Fibroblast of villous mesenchyme (primary cell): ENCODE measurements at places on chromosomes 4 and X. TPM values are rescaled to one million over a fixed set of nuclear protein-coding genes. Genes with fewer than 3 reads are reported as not detected.

The MAGEA11 gene
- total RNA-seq, result not detected in 2 replicates

The TRIM60 gene
- under 0.01 and 0.32 TPM in 2 replicates for total RNA-seq

The RIBC1 gene
- 0.32 and 0.43 TPM in 2 replicates for total RNA-seq

The GC gene
- total RNA-seq, result not detected in 2 replicates

The SLC4A4 gene
- total RNA-seq, result 12.5 and 13.5 TPM in 2 replicates

The F8 gene
- total RNA-seq, result 2.2 and 2.3 TPM in 2 replicates

The SGMS2 gene
- 135 and 186 TPM in 2 replicates for total RNA-seq

The PHOX2B gene
- total RNA-seq, result not detected in 2 replicates

The PALLD gene
- total RNA-seq, result 188 and 281 TPM in 2 replicates

The IL13RA2 gene
- 2.2 and 2.3 TPM in 2 replicates for total RNA-seq

The ARHGEF38 gene
- not detected in 2 replicates for total RNA-seq

The MND1 gene
- 2.6 and 4.3 TPM in 2 replicates for total RNA-seq

The SPANXN3 gene
- not detected in 2 replicates for total RNA-seq

The DMRTC1 gene
- total RNA-seq, result not detected in 2 replicates

The TRO gene
- total RNA-seq, result 16.8 and 17.1 TPM in 2 replicates

The NSG1 gene
- total RNA-seq, result 0.32 and 0.86 TPM in 2 replicates

The IRS4 gene
- not detected in 2 replicates for total RNA-seq

The CXCL11 gene
- not detected in 2 replicates for total RNA-seq

DNA sequence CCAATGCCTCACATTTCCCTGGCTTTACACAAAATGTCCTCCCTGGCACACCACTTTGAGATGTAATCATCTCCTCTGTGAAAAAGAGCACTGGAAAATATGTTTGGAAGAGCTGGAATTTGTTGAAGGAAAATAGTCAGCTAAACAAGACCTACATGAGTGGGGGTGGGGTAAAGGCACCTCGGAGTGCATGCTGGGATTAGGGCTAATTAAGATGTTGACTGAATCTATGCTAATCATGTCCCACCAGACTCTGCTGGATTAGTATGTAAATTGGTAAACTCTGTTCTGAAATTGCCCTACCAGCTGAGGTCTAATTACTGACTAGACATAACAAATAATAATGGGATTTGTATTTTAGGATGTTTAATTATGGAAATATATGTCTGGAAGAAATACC lies 46.8 kb upstream of the MID1 start:
- DNase-seq, result no peak

- peak; percentile 89 for DNase-seq
Observed at GRCh38 chr4:53914313-53915016, 149.9 kb downstream of the CHIC2 start.

DNA sequence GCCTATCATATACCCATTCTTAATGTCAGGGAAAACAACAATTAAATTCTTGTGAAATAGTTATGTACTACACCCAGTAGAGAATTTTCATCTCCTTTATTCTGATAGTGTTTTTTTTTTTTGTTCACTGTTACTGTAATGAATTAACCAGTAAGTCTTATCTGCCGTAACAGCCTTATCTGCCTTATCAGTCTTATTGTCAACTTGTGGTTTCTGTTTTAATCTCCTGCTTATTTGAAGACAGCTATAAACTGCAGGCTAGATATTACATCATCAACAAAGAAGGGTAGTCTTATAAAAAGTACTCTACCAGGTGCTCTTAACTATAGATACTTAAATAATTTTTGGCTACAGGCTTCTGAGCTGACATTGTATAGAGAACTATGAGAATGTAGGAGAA lies 79.5 kb downstream of the MAGEB5 start:
- no peak for DNase-seq

DNA sequence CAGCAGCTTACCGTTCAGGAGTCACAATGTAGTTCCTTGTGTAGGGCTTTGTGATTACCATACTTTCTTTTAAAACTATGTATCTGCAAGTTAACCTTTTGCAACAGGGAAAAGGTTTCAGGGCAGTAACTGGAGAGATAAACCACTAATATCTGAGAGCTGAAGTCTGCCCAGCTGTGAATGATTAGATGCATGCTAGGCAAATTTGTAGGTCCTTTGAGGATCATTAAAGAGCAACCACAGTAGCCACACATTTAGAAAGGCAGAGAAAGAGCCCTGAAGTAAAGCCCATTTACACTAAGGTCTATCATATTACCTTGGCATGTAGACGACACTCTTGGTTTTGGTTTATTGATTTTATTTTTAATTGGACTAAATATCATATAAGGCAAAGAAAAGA lies 60.0 kb downstream of the ATP8A1 start:
- no peak for DNase-seq

GRCh38 chrX:12962041-12962504 lies 12.8 kb upstream of the TMSB4X start:
- no peak for DNase-seq

DNA sequence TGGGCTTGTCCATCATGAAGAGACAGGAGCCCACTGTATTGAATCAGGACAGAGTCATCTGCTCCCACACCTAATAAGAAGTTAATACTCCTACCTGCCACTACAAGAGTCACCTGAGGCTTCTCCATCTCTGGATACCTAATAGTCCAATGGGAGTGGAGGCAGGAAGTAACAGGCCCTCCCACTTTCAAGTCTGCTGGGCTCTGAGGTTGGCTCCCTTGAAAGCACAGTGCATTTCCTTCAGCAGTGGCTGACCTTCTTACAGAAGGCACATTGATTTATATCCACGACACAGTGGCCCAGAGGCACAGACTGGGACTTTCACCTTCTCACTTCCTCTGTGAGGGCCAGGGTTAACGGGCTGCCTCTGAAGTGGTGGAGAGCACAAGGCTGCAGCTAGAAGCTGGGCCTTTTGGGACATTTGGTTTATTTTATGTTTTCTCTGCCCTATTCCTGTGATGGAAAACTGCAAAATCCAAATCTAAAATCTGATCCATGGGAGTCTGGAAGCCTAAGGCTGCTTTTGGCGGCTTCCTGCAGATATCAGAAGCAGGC lies 38.1 kb downstream of the FRG2 start:
- no peak for DNase-seq

- DNase-seq, result peak; percentile 67
Observed at GRCh38 chr4:147984065-147984777, 252.3 kb downstream of the ARHGAP10 start.

GRCh38 chr4:35525192-35525978 lies 718.9 kb downstream of the ARAP2 start:
- no peak for DNase-seq

- no peak for DNase-seq
Observed at GRCh38 chr4:172780566-172781081, 388.0 kb upstream of the GALNT7 start.

- DNase-seq, result no peak
Observed at GRCh38 chrX:7242613-7243012, 94.7 kb upstream of the PUDP start.

DNA sequence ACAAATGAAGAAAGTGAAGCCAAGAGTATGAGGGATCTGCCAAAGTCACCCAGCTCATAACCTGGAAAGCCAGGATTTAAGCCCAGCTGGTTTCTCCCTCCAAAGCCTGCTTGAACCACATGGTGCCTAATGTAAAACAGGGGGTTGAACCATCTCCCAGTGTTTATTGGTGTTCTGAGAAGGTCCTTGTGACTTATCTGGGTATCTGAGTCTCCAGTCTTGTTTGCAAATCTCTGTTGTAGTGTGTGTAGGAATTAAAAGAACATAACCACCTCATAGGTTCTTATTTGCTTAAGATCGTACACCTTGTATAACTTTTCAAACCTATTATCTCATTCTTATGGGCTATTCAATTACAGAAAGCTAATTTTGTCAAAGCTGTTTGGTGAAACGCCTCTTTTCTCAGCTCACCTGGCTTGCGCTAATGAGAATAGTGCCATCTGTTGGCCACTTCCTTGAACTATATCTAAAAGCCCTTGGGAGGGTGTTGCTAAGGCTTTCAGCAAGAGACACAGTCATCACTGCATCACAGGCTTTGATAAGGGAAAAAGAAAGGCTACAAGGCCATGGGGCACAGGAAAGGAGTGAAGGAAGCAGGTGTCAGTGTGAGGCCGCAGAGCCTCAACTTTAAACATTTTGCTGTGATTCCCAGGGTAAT lies 34.0 kb downstream of the ETDB start:
- peak; percentile 64 for DNase-seq

- peak; percentile 22 for DNase-seq
Observed at GRCh38 chrX:71846429-71846828, 64.2 kb upstream of the NHSL2 start.

GRCh38 chr4:34372815-34373214 lies 1871.5 kb downstream of the ARAP2 start:
- DNase-seq, result no peak

- no peak for DNase-seq
Observed at GRCh38 chrX:13965531-13965930, 64.2 kb downstream of the GEMIN8 start.

GRCh38 chr4:165588534-165589315 lies 209.9 kb downstream of the CPE start:
- no peak for DNase-seq

- no peak for DNase-seq
Observed at GRCh38 chr4:165839615-165840333, 33.3 kb upstream of the TLL1 start.

- no peak for DNase-seq
Observed at GRCh38 chr4:138003248-138003647, 238.9 kb downstream of the SLC7A11 start.

GRCh38 chr4:7067126-7067451 lies 775 bp downstream of the GRPEL1 start:
- no peak for DNase-seq

GRCh38 chrX:11665168-11666111 lies at the start of gene ARHGAP6:
ARHGAP6 (minus strand) TSS chrX:11665920; CDS start chrX:11664828, 1,092 bp downstream.
- peak; percentile 69 for DNase-seq

- DNase-seq, result no peak
Observed at GRCh38 chrX:132766452-132766851, 192.0 kb downstream of the HS6ST2 start.

- DNase-seq, result peak; percentile 10
Observed at GRCh38 chrX:129983575-129984110, 1.2 kb downstream of the BCORL1 start.

DNA sequence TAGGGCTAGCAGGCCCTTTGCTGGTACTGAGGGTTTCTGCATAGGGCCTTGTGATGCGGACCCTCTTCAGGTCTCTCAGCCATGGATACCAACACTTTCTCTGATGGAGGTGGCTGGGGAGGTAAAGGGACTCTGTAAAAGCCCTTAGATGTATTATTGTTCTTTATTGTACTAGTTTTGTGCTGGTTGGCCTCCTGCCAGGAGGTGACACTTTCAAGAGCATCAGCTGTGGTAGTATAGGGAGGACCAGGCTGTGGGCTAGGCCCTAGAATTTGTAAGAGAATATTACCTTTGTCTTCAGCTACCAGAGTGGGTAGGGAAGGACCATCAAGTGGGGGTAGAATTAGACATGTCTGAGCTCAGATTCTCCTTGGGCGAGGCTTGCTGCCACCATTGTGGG lies 936.3 kb downstream of the CENPC start:
- no peak for DNase-seq

DNA sequence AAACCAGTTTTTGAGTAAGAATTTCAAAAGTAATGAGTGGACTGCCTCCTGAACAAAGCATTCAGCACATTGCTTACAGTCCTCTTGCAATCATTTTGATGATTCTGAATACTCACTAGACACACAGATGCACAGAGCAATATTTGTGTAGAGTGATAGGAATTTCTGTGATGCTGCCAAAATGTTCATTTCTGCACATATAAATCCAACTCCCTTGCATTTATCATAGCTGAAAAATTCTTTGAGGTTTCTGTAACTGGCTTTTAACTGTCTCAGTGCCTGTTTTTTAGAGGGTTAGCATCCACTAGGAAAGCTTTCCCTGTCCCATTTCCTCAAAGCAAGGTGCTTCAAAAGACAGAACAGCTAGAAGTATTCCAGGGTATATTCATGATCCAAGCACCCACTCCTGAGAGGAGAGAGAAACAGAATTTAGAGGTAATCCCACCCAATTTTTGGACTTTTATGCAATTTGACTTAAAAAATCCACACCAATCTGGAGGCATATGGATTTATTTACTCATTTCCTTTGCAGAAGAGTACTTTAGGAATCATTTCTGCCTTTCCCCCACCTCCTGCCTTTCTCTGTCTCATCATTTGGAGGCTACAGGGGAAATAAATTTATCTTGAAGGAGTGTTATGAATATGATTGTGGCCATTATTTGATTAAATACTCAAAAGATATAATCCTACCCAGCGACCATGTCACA lies 234.5 kb upstream of the SLIT2 start:
- peak; percentile 46 for DNase-seq

GRCh38 chrX:150903110-150903508 lies 4.6 kb upstream of the CD99L2 start:
- DNase-seq, result no peak

DNA sequence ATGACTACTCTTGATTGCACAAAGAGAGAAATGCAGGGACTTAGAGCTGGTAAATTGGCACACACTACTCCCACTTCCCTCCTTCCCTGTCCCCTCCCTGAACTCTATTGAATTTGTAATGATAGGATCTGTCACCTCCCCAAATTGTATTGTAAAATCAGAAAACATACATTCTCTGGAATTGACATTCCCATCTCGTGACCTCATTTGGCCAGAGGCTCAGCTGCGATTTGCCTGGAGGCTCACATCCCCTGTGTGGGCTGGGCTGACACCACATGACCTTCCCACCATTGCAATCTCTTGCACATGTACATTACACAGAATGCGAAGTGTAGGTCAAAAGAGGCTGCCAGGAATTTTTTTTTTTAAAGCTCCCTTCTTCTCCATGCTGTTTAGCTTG lies 172.1 kb downstream of the MID1IP1 start:
- DNase-seq, result peak; percentile 36

- DNase-seq, result peak; percentile 68
Observed at GRCh38 chrX:40543661-40544328, 37.0 kb upstream of the ATP6AP2 start.

GRCh38 chr4:179292468-179292867 lies 1850.2 kb upstream of the AGA start:
- no peak for DNase-seq

GRCh38 chr4:170047771-170048354 lies 21.7 kb upstream of the MFAP3L start:
- peak; percentile 82 for DNase-seq

DNA sequence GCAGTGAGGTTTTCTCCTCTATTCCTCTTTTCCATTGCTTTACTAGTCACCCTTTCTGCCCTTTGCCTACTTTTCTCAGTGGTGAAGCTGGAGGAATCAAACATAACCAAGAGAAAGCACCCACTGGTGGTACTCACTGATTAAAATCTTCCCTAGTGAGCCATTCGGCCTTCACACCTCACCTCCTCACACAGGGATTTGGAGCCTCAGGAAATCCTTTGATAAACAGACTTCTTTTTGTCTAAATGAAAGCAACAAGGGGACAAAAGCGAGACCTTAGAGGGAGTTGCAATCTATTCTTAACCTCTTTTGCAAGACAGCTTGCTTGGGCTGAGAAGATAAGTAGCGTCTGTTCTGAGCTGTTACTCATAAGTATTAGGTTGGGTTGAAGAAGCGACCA lies 572.6 kb downstream of the ZNF674 start:
- DNase-seq, result no peak
